ENCODE measurements at places on chromosomes 2 and 18.

DNA sequence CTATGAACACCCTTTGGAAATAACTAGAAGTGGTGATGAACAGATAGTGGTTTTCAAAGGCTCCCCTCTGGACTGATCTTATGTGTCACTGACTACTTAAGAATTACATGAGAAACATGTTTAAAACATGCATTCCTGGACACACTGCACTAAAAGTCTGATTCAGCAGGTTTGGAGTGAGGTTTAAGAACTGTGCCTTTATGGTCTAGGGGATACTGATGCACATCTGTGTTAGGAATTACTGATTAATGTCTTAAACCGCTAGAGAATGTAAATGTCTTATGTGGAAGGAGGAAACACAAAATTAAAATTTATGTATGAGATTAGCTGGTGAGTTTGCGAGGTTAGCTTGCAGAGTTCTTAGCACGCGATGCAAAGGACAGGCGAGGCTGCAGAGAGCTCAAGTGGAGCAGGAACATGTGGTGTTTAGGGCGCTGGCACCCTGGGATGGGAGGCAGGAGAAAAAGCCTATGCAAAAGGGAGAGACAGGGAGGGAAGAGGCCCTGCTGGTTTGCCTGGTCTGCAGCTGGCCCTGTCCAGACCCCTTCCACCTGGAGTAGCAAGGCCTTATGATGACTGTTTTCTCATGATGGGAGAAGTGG lies 11.7 kb downstream of the SH3YL1 start:
- no peak for DNase-seq

GRCh38 chr2:56014046-56014730 lies 90.6 kb upstream of the EFEMP1 start:
- no peak for DNase-seq

- no peak for DNase-seq
Observed at GRCh38 chr2:11656671-11657101, 13.3 kb downstream of the NTSR2 start.

DNA sequence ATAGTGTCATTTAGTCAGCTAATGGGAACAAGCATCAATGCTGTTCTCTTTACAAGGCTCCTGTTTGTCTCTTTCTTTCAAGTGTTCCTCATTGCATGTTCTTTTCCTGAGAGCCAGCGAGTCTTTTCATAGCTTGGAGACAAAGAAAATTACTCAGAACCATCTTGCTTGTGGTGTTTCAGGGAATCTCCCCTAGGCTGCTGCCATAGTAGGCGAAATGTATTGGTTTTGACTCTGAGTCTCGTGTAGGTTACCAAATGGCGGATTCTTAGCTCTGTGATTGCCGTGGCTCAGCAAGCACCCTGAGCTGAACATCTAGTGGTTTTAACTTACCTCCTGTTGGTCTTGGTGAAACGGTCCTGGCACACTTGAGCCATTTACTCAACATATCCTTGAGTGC lies 68.7 kb downstream of the RHBDD1 start:
- DNase-seq, result peak; percentile 39

GRCh38 chr2:2324565-2325101 lies 6.4 kb downstream of the MYT1L start:
- no peak for DNase-seq

DNA sequence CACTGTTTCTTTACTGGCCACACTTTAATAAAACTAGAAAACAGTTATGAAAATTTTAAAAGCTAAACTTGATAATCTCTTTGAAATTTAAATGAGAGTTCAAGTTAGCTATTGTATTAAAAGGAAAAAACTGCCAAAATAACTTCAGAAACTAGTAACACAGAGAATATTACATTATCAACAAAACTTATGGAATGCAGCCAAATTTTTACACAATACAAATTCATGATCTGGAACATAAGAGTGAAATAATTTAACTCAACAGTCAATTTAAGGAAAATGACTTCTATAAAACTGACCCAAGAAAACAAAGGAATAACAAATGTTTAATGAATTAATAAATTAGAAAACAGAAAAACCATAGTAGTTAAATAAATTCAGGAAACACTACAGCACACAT lies 65.0 kb downstream of the TCF4 start:
- no peak for DNase-seq

DNA sequence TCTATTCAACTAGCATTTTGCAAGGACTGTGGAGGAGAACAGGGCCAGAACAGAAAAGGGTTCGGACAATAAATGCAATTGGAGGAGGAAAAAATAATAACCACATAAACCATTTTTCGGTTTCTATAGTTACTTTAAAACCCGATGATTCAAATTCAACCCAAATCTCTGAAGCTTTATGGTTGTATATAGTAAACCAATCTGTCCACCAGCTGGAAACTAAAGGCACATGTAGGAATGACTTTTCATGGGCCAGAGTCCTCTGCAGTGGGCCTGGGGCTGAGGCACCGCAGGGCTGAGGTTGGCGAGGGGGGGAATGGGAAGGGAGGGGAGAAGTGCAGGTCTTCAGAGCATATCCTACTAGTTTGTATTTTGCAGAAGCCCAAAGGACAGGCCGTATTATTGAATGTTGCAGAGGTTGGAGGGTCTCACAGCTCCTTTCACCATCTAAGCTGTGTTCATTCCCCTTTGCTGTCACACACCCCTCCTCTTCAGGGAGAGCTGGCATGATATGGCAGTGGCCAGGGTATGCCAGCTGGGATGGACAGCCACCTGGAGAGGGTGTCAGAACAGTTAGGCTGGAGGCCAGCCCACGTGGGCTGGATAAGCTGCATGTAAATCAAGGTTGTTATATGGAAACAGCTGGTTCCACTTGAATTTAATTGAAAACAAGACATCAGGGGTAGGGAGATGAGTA lies 267.1 kb downstream of the PRKCE start:
- no peak for DNase-seq

- no peak for DNase-seq
Observed at GRCh38 chr2:23423873-23424680, 39.1 kb downstream of the KLHL29 start.

DNA sequence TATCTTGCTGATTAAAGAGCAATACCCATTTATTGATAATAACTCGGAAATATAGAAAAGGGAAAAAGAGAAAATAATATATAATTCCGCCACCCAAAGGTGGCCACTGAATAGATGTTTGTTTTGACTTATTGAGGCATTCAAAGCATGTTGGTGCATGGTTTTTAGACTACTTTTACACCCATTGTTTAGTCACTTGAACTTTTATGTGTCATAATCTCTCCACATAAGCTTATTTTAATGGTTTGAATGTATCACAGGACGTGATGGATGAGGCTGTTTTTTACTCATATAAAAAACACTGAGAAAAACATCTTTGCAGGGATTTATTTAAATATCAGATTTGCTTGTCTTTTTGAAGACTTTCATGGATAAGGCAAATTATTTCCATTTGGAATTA lies 120.4 kb downstream of the ACKR3 start:
- DNase-seq, result no peak
